ENCODE measurements at places on chromosomes 6 and 20. TPM values are rescaled to one million over a fixed set of nuclear protein-coding genes. Genes with fewer than 3 reads are reported as not detected.

The HLA-DQA2 gene
- polyA plus RNA-seq, result 1.3 TPM

- no peak for DNase-seq
Measured at GRCh38 chr6:2576499-2576898, 174.2 kb downstream of the MYLK4 start.

DNA sequence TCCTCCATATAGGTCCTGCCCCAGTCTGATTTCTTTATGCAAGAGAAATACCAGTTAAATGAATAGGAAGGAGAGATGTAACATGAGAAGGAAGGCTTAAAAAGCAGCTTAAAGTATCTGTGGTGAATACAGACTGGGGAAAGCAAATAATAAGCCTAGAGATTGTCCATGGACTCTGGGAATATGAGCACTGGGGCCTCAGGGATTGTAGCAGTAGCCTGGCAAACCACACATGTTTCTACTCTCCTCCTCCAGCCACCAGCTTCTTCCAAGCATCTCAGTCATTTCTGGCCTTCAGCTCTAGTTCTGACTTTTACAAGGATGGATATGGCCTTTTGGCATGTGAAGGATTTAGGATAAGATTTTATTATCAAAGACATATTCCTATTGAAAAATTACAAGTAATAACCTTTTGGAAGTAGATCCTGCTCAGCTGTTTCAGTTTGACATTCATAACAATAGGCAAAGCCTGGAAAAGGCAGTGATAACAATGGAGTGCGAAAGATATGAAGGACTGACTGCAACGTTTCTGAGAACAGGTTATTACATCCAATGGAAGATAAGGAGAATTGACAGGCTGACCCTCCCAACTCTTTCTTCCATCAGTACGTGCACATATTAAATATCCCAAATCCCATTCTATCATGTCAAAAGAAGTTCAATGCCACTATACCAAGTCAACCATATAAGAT, 41.6 kb downstream of the CYP39A1 start:
- DNase-seq, result no peak

DNA sequence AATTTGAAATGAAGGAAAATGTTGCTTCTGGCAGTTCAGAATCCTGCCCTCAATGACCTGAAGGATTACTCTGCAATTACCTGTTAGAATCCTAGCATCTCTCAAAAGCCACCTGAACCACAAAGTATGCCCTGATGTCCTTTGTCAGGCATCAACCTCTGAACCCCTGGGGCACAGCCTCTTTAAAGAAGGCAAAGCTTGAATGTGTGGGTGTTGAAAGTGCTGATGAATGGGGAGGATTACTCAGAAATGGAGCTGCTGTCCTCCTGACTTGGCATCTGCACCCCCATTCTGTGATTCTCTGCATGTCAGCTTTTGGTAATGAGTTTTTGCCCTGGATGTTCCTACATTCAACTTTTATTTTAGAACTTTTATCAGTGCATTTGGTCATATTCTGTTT, 179.2 kb downstream of the PKHD1 start:
- DNase-seq, result no peak

GRCh38 chr20:51899674-51900073, 97.4 kb upstream of the SALL4 start:
- DNase-seq, result no peak

DNA sequence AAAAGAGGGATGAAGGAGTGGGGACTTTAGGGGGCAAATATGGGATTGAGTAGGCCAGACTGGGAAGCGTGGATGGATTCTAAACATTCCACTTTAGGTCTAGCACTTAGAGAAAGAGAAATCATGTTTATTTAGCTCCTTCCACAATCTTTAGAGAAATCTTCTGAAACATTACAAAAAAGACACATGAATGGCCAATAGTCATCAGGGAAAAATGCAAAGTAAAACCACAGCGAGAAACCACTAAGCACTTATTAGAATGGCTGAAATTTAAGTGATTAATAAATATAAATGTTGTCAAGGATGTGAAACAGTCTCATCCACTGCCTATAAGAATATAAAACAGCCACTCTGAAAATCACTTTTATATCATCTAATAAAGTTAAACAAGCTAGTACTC, 46.9 kb downstream of the HLA-A start:
- DNase-seq, result no peak

DNA sequence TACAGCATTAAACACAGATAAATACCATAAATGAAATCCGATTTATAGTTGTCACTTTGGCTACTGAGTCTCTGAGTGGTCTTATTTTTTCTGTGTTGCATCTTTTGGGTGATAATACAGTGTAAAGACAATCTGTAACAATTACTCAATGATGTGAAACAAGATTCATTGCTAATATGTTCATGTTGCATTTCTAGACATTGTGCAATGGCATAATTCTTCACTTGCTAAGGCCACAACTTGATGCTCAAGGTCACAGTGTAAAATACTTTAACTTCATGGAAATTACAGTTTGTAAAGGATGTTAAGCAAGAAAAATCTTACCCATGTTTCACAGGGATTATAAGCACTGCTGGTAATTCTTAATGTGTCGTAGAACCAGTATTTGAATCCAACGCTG, 74.9 kb upstream of the SMLR1 start:
- no peak for DNase-seq

The ZNF831 gene
- polyA plus RNA-seq, result 0.31 TPM

- DNase-seq, result no peak
Measured at GRCh38 chr6:141866731-141867497, 265.8 kb upstream of the GJE1 start.

The HUS1B gene
- not detected for polyA plus RNA-seq

DNA sequence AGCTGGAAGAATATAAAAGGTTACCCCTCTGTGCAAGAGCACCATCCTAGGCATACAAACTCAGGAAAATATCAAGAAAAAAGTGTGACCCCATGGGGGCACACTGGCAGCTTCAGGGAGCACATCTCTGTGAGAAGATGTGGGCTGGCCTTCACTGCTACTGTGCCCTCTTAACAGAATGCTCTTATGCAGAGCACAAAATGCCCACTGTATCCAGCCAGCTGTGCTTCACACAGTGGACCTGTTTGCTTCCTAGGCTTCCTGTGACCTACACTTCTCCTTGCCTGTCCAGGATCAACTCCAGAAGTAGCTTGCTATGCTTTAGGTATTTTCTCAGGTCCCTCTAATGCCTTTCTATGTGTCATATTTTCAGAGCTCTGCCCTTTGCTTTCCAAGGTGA, 380.2 kb upstream of the MMS22L start:
- no peak for DNase-seq

The PRPH2 gene
- polyA plus RNA-seq, result 5.1 TPM

The ARHGAP40 gene
- polyA plus RNA-seq, result 0.09 TPM

DNA sequence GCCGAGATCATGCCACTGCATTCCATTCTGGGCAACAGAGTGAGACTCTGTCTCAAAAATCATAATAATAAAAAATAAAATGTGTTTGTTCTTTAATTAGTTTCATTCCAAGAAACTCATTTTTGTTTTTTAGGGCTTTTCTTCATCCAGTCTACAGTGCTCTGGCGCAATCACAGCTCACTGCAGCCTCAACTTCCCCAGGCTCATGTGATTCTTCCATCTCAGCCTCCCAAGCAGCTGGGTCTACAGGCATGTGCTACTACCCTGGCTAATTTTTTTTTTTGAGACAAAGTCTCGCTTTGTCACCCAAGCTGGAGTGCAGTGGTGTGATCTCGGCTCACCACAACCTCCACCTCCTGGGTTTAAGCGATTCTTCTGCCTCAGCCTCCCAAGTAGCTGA, 143.6 kb upstream of the JARID2 start:
- no peak for DNase-seq

- DNase-seq, result no peak
Measured at GRCh38 chr20:56926501-56926900, 297.4 kb downstream of the TFAP2C start.

DNA sequence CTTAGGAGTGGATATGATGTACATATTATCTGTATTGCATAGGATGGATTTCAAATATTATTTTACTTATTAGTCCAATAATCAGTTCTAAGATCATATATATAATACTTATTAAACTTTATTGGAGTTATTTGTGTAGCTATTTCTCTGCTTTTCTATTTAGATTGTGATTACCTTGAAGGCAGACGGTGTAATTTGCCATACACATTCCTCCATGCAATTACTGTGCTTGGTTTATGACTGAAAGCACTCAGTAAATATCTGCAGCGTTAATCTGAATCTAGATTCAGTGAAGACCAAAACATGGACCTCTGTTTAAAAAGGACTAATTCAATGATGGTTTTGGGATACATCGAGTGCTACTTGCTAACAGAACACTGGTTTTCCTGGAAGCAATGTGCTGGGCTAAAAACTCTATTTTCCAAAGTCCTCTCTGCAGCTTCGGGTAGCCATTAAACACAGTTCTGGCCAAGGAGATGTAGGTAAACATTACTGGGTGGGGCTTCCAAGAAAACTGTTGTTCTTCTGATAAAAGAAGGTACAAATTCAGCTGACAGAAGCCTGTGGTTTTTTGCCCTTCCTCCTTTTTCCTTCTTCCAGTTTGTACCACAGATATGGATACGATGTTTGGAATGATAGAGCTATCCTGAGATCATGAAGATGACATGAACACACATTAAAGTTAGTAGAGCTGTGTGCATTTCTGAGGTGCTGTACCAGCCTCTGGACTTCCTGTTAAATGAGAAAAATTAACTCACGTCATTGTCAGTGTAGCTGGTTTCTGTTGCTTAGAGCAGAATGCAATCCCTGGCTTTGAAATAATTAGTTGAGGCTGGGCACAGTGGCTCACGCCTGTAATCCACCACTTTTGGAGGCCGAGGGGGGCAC, 136.5 kb upstream of the NUP153 start:
- no peak for DNase-seq

DNA sequence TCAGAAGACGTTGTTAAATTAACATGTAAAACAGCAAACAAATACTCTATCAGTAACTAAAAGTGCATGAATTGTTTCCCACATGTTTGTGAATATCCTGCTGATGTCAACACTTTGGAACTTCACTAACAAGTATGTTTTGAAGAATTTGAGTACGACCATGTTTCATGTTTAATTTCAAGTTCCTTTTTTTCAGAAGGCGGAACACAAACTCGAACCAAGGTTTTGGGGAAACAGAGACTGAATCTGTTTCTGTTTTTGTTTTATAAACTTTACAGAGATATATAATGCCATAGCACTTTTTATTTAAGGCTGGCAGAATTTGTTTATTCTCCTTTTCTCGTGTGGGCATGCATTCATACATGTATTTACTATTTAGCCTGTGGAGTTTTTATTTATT, 509.3 kb upstream of the CITED2 start:
- no peak for DNase-seq
